ENCODE measurements at places on chromosomes 2 and 18.

DNA sequence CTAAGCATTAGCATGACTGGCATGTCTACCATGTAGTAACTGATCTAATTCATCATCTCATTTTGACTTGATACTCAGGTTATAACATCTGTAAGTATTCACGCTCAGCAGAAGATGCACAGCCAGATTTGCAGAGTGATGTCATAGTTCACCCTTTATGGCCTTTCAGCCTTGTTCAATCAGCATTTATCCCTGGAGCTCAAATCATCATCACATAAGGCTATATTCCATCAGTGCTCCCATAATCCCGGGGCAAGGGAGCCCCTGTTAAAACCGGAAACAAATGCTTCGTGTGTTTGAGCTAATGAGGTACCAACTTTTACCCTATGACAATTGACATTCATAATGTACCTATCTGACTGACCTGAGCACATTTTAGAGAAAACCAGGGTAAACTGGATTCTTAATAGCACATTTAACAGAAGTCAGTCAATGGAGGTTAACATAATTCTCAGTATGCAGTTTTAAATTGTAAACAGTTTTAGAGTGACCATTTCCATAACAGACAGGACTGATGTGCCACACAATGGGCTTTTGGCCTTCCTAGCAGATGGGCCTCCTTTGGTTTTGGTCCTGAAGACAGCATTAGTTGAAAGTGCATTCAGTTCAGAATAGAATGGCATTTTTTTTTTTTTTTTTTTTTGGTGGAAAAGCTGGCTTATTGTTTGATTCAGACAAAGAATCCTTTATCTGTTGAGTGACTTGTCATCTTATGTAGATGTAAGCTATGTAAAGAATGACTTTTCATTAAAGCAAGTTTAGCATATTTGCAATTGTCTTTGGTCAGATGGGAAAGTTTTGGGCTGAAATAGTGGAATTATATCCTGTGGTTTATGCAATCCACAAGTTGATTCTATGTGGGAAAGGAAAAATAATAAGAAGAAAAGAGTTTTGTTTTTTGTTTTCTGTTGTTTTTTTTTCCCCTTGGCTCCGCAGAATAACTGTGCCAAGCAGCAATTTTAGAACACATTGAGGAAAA, 866.0 kb upstream of the ACVR2A start:
- no peak overlapping the region for H3K27ac ChIP-seq
- H3K27me3 ChIP-seq, result no peaks in the 10 kb centered on the region

DNA sequence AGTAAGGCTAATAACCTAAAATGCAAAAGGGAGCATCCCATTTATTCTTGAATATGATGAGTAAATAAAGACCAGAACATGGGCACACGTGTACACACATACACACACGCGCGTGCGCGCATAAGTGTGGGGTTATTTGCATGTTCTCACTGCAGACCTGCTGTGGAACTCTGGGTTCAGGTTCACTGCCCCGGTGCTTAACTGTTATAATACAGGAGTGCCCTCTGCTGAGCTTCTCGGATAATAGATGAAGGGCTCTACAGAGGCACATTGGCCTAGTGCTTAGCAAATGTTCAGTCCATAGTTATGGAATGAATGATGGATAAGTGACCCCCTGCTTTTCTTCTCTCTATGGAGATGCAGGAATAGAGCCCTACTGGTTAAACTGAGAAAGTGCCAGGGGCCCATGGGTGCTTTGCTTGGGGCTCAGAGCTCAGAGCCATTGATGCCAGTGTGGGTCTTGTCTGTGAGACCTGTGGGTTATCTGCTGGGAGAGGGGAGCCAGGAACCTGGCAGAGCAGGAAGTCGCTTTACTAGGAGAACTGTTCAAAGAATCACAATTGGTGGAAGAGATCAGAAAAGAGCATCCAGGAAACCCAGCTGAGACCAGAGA, 3.6 kb upstream of the ARL4C start:
- H3K36me3 ChIP-seq, result peaks cover 8% of the 10 kb centered on the region
- H3K27ac ChIP-seq, result no peak overlapping the region
- H3K4me1 ChIP-seq, result peaks cover 33% of the 10 kb centered on the region
- peak; percentile 71 for DNase-seq
- H3K27me3 ChIP-seq, result no peaks in the 10 kb centered on the region

DNA sequence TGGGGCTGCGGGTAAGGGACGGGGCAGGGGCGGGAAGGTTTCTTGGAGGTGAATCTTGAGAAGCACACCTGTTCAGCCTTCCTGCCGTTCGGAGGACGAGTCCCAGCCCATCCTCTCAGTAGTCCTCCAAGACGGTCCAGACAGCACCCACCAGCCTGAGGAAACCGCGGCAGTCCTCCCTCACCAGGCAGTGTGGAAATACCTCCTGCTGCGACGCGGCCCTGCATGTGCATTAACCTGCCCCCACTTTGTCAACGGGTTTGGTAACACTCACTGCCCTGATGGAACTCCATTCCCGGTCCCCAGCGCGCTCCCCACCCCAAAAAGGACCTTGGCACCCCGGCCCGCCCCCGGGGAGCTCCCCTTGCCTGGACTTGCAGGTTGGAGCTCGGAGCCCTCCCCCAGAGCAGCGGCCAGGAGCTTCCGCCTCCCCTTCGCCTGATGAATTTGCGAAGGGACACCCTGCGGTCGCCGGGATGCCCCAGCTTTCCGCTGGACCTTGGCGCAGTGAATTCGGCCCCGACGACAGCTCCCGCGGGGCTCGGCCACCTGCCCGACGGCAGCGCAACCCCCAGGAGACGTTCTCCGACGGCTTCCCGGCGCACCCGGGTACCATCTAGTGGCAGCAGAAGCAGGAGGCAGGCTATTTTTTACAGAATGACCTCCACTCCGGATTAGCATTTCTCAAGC, 31.5 kb downstream of the ACVR1C start:
- DNase-seq, result peak; percentile 62
- H3K4me1 ChIP-seq, result no peaks in the 10 kb centered on the region
- no peak overlapping the region for H3K4me3 ChIP-seq
- no peak overlapping the region for H3K27ac ChIP-seq
- H3K27me3 ChIP-seq, result no peaks in the 10 kb centered on the region
- no peaks in the 10 kb centered on the region for H3K36me3 ChIP-seq

- no peak overlapping the region for H3K27ac ChIP-seq
- H3K4me3 ChIP-seq, result no peak overlapping the region
- no peaks in the 10 kb centered on the region for H3K4me1 ChIP-seq
- H3K27me3 ChIP-seq, result no peaks in the 10 kb centered on the region
- no peaks in the 10 kb centered on the region for H3K36me3 ChIP-seq
These were observed 111.5 kb upstream of the LGALSL start for GRCh38 chr2:64342195-64343099.

GRCh38 chr2:241109210-241110088, 7.4 kb upstream of the MTERF4 start:
- H3K27ac ChIP-seq, result peak overlapping the region; percentile 41
- H3K27me3 ChIP-seq, result no peaks in the 10 kb centered on the region
- DNase-seq, result peak; percentile 26
- peak overlapping the region; percentile 23 for H3K4me3 ChIP-seq

GRCh38 chr2:1378456-1379150, 34.7 kb upstream of the TPO start:
- no peaks in the 10 kb centered on the region for H3K27me3 ChIP-seq
- no peaks in the 10 kb centered on the region for H3K36me3 ChIP-seq
- H3K4me3 ChIP-seq, result no peak overlapping the region
- no peak overlapping the region for H3K27ac ChIP-seq
- H3K4me1 ChIP-seq, result no peaks in the 10 kb centered on the region

- H3K27me3 ChIP-seq, result no peaks in the 10 kb centered on the region
- no peaks in the 10 kb centered on the region for H3K36me3 ChIP-seq
- H3K27ac ChIP-seq, result no peak overlapping the region
These were observed 144.3 kb downstream of the MYO3B start for GRCh38 chr2:170322140-170322766.

DNA sequence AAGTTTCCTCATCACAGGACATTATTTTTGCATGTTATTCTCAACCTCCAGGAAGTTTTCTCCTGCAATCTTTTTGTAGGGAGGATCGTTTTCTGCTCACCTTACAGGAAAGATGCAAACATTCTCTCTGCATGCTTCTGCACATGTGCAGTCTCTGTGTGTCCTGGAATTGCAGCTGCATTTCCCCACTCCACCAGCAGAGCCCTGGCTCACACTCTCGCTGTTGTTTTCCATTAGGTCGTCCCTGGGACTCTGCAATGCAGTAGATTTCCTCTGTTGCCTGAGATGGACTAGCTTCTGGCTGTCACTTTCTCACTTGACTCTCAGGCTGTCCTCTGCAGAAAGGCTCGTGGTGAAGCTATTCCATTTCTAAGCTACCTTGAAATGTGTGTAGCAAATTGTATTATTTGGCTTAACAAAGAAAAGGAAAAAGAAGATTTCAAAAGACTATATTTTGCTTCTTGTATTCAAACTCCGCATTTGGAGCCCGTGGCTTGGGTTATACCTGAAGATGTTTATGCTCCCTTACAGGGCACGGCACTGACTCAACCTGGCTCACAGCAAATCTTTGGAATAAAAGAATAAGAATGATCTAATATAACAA, 346.7 kb downstream of the RAD51AP2 start:
- no peak overlapping the region for H3K4me3 ChIP-seq
- H3K36me3 ChIP-seq, result no peaks in the 10 kb centered on the region
- H3K4me1 ChIP-seq, result no peaks in the 10 kb centered on the region
- no peak for DNase-seq
- H3K27ac ChIP-seq, result no peak overlapping the region

DNA sequence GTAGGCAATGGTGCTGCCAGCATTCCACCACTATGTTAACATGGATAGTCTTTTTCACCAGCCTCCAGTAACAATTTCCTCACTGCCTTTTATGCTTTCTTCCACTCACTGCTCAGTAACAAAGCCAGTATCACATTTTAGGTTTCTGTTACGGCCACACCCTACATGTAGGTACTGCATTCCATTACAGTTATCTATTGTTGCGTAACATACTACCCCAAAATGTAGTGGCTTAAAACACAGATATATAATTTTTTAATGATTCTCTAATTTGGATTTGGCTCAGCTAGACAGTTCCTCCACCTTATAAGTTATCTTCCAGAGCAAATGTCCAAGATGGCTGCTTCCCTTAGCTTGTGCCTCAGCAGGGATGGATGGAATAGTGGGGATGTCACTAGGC, 498.7 kb upstream of the ACVR2A start:
- no peak overlapping the region for H3K4me3 ChIP-seq
- H3K4me1 ChIP-seq, result no peaks in the 10 kb centered on the region

- H3K36me3 ChIP-seq, result no peaks in the 10 kb centered on the region
- no peaks in the 10 kb centered on the region for H3K27me3 ChIP-seq
- no peak overlapping the region for H3K4me3 ChIP-seq
- no peaks in the 10 kb centered on the region for H3K4me1 ChIP-seq
- no peak overlapping the region for H3K27ac ChIP-seq
These were observed 13.5 kb downstream of the MALL start for GRCh38 chr2:110101901-110102803.

- no peak overlapping the region for H3K27ac ChIP-seq
- H3K4me1 ChIP-seq, result peaks cover 27% of the 10 kb centered on the region
- no peaks in the 10 kb centered on the region for H3K27me3 ChIP-seq
- no peak overlapping the region for H3K4me3 ChIP-seq
- H3K36me3 ChIP-seq, result no peaks in the 10 kb centered on the region
These were observed 147.6 kb upstream of the HDAC4 start for GRCh38 chr2:239548451-239548871.

GRCh38 chr2:227188292-227188691, 23.9 kb downstream of the COL4A3 start:
- H3K27ac ChIP-seq, result no peak overlapping the region
- H3K36me3 ChIP-seq, result no peaks in the 10 kb centered on the region
- no peak overlapping the region for H3K4me3 ChIP-seq
- no peak for DNase-seq
- H3K4me1 ChIP-seq, result no peaks in the 10 kb centered on the region
- H3K27me3 ChIP-seq, result no peaks in the 10 kb centered on the region

DNA sequence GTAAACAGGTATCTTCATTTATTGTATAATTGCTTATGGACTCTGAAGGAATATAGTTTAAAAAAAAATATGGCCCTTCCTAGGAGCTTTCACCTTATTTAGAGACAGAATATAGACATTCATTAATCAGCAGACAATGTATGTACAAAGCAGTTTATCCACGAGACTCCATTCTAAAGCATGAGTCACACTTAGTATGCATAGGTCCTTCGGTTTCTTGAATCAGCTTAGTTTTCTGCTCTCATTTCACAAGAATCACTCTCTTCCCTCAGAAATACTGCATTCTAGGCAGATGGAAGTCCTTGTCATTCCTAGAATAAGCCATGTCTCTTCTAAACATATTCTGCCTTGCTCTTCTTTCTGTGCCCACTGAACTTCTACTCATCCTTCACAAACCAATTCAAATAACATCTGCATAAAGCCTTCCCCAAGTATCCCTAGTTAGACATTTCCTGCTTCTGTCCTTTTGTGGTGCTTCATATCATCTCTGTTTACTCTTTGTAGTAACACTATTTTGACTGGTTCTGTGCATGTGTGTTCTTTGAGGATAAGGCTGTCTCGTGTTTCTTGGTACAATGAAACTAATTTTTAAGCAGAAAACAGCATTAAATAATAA, 84.5 kb downstream of the PTRHD1 start:
- DNase-seq, result no peak
- no peaks in the 10 kb centered on the region for H3K4me1 ChIP-seq
- H3K36me3 ChIP-seq, result peaks cover 20% of the 10 kb centered on the region
- H3K27ac ChIP-seq, result no peak overlapping the region
- H3K4me3 ChIP-seq, result no peak overlapping the region
- no peaks in the 10 kb centered on the region for H3K27me3 ChIP-seq

DNA sequence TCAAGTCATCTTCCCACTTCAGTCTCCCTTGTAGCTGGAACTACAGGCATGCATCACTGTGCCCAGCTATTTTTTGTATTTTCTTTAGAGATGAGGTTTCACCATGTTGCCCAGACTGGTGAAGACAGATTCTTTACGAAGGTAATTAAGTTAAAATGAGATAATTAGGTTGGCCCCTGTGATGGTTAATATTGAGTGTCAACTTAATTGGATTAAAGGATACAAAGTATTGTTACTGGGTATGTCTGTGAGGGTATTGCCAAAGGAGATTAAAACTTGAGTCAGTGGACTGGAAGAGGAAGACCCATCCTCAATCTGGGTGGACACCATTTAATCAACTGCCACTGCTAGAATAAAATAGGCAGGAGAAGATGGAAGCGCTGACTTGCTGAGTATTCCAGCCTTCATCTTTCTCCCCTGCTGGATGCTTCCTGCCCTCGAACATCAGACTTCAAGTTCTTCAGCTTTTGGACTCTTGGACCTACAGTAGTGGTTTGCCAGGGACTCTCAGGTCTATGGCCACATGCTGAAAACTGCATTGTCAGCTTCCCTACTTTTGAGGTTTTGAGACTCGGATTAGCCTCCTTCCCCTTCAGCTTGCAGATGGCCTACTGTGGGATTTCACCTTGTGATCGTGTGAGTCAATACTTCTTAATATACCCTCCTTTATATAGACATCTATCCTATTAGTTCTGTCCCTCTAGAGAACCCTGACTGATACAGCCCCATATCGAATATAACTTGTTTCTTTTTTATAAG, 269.1 kb downstream of the TMX3 start:
- no peaks in the 10 kb centered on the region for H3K27me3 ChIP-seq
- H3K4me3 ChIP-seq, result no peak overlapping the region
- no peaks in the 10 kb centered on the region for H3K36me3 ChIP-seq
- DNase-seq, result no peak

All from CD8-positive, alpha-beta memory T cell (primary cell).